ENCODE measurements at places on chromosomes 16 and 17. TPM values are rescaled to one million over a fixed set of nuclear protein-coding genes. Genes with fewer than 3 reads are reported as not detected.

The CLEC19A gene
- 0.23 TPM for total RNA-seq

- H3K27me3 ChIP-seq = no peaks in the 10 kb centered on the region
- no peak overlapping the region for H3K4me3 ChIP-seq
- no peaks in the 10 kb centered on the region for H3K36me3 ChIP-seq
- no peak for DNase-seq
- no peaks in the 10 kb centered on the region for H3K4me1 ChIP-seq
Observed at GRCh38 chr17:3036800-3037199, 26.6 kb downstream of the OR1D5 start.

DNA sequence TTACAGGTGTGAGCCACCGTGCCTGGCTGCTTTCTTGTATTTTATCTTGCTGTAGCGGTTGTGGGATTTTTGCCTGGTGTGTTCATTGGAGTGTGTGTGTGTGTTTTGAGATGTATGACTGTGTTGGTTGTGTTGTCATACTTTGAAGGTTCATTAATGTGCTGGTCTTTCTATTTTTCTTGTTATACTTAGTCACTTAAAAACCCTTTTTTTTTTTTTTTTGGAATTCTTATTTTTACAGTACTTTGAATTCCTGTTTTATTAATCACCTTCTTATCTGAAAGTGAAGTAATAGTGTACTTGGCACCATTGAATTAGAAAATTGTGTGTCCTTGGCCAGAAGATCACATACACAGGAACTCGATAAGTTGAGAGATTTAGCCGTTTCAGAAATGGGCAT lies 30.2 kb downstream of the TENT4B start:
- H3K4me3 ChIP-seq = no peak overlapping the region
- H3K27me3 ChIP-seq = no peaks in the 10 kb centered on the region
- H3K4me1 ChIP-seq = no peaks in the 10 kb centered on the region
- H3K36me3 ChIP-seq = no peaks in the 10 kb centered on the region

GRCh38 chr16:30615358-30616091 lies 5.3 kb upstream of the ZNF689 start:
- H3K36me3 ChIP-seq = no peaks in the 10 kb centered on the region
- H3K4me3 ChIP-seq = no peak overlapping the region
- H3K4me1 ChIP-seq = no peaks in the 10 kb centered on the region
- DNase-seq = peak; percentile 54
- H3K27me3 ChIP-seq = no peaks in the 10 kb centered on the region

GRCh38 chr17:20267459-20267842 lies 199.9 kb downstream of the LGALS9B start:
- no peaks in the 10 kb centered on the region for H3K27me3 ChIP-seq
- no peak overlapping the region for H3K27ac ChIP-seq
- no peaks in the 10 kb centered on the region for H3K4me1 ChIP-seq
- no peak overlapping the region for H3K4me3 ChIP-seq

The KCNJ18 gene
- not detected for total RNA-seq

- no peaks in the 10 kb centered on the region for H3K36me3 ChIP-seq
- no peak overlapping the region for H3K4me3 ChIP-seq
- H3K27ac ChIP-seq = no peak overlapping the region
- no peaks in the 10 kb centered on the region for H3K27me3 ChIP-seq
- H3K4me1 ChIP-seq = no peaks in the 10 kb centered on the region
Observed at GRCh38 chr17:47315451-47316266, 8.1 kb upstream of the EFCAB13 start.

The PPL gene
- 64.3 TPM for total RNA-seq

DNA sequence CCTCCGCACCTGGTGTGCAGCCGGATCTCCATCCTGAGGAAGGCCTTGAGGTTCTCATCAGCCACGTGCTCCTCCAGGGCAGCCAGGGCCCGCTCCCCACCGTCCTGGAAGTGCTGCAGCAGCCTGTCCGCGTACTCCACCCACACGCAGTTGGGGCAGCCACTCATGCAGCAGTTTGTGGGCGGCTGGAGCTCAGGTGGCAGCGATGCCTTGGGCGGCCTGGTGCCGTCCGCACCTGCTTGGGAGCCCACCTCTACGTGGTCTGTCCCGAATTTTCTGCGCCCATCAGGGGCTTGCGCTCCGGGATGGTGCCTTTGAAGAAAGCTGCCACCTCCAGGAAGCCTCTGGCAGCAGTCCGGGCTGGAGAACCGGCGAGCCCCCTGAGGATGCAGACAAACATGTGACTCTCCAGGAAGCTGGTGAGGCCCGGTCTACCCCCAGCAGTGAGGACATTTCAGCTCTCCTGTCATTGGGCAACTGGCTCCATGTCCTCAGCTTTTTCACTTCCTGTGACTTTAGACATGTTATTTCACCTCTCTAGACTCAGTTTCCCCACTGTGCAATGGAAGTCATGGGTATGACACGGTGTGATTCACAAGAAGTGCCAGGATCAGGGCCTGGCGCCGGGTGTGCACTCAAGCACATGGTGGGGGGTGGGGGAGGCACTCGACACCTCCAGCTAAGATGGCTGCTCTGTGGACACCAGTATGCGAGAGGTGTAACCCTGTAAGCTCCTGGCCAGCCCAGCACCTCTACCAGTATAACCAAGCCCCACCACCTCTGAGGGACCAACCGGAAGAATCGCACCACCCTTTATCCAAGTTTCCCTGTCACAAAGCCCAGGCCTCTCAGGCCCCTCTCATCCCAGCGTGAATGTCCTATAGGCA lies 957 bp downstream of the OXLD1 start:
- peak overlapping the region; percentile 91 for H3K27ac ChIP-seq
- H3K4me1 ChIP-seq = peaks cover 11% of the 10 kb centered on the region
- H3K27me3 ChIP-seq = no peaks in the 10 kb centered on the region
- DNase-seq = no peak
- peak overlapping the region; percentile 98 for H3K4me3 ChIP-seq

DNA sequence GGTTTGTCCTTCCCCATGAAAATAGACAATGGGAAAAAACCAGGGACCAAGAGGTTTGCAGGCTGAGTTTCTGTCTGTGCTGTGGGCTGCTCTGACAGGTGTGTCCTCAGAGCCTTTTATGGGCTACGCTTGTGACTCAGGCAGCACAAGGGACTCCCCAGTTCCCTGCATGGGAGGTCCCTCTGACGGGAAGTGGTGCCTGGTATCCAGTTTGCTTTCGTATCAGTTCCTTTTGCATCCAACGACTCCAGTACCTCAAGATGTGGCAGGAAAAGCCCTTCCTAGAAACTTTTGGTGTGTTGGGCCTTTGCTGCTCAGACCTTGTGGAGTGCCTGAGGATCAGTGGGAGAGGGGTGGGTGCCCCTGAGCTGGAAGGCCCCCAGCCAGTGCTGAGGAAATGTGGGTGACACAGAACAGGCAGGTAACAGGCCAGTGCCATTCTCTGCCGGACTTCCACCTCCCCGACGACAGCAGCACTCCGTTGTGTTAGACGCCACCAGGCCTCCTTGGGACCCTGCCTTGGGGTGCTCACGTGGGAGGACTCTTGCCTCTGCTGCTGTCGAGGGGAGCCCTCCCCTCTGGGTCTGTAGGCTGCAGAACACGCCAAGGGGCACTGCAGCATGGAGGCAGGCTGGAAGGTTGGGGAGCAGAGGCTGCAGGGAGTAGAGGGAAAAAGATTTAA lies 38.4 kb upstream of the IRF8 start:
- H3K4me3 ChIP-seq = no peak overlapping the region
- DNase-seq = no peak
- no peaks in the 10 kb centered on the region for H3K27me3 ChIP-seq

The KRT222 gene
- 0.05 TPM for total RNA-seq

The NPB gene
- total RNA-seq = 9.8 TPM

DNA sequence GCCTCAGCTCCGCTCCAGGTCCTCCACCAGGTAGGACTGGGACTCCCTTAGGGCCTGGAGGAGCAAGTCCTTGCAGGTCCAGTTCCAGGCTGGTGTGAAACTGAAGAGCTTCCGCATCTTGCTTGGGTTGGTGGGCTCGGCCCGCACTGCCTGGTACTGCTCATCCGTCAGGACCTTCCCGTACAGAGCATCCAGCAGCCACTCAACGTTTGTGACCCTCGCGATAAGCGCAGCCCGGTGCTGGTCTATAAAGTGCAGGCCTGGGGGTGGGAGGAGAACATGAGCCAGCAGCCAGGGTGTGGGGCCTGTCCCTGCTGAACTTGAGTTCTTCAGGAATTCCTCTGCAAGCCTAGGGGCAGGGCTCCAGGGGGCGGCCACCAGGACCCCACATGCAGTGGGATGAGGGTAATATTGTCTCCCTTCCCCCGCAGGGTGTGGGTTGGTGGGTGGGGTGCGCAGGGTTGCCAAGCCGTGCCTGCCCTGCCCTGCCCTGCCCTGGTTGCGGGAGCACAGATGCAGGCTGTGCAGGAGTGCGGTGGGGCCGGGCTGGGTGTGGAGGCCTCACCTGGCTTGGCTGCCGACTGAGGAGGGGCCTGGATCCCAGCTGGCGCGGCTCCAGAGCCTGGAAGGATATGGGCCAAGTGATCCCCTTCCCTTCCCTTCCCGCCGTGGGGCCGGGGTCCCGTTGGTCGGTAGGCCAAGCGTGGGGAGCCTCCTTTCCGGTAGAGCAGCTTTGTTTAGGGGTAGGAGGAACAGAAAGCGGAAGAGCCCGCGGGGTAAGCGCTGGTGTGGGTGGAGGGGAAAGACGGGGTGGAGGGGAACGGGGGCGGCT lies 762 bp downstream of the PYCARD start:
- H3K36me3 ChIP-seq = no peaks in the 10 kb centered on the region
- no peaks in the 10 kb centered on the region for H3K27me3 ChIP-seq
- H3K27ac ChIP-seq = peak overlapping the region; percentile 78
- peak overlapping the region; percentile 53 for H3K4me3 ChIP-seq
- no peak for DNase-seq

- peak; percentile 16 for DNase-seq
- peaks cover 40% of the 10 kb centered on the region for H3K4me1 ChIP-seq
- peaks cover 3% of the 10 kb centered on the region for H3K36me3 ChIP-seq
- H3K27me3 ChIP-seq = no peaks in the 10 kb centered on the region
- peak overlapping the region; percentile 92 for H3K4me3 ChIP-seq
Observed at GRCh38 chr17:63840591-63841349, 1.7 kb downstream of the SMARCD2 start.

The TIMM22 gene
- 15.1 TPM for total RNA-seq

- no peak for DNase-seq
- no peak overlapping the region for H3K27ac ChIP-seq
- H3K36me3 ChIP-seq = no peaks in the 10 kb centered on the region
- no peaks in the 10 kb centered on the region for H3K4me1 ChIP-seq
Observed at GRCh38 chr17:71304498-71305158, 816.2 kb upstream of the SOX9 start.

DNA sequence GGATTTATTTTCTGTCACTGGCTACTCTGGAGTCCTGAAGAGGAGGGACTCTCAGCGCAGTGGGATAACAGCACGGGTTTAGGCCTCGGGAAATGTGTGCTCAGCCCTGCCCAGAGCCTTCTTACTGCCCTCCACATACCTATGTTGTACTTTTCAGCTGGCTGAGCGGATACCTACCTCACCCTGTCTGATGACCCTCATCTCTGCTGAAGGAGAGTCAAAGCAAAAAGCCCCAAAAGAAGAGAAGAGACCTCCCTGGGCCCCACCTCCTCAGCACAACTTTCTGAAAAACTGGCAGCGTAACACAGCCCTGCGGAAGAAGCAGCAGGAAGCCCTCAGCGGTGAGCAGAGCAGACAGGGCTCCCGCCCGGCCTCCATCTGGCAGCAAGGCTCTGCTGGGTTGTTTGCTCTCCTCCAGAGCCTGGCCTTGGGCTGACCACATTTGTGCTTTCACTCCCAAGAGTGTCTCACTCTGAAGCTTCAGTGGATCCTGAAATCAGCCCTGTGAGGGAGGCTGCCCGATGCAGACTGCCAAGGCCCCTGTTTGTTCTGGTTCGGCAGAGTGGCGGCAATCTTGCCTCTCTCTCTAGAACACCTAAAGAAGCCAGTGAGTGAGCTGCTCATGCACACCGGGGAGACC lies 10.3 kb downstream of the MYCBPAP start:
- H3K4me3 ChIP-seq = no peak overlapping the region
- DNase-seq = no peak
- peak overlapping the region; percentile 20 for H3K27ac ChIP-seq
- no peaks in the 10 kb centered on the region for H3K36me3 ChIP-seq
- peaks cover 4% of the 10 kb centered on the region for H3K4me1 ChIP-seq

GRCh38 chr17:36198831-36199465 lies 2.4 kb upstream of the CCL3L1 start:
- H3K27ac ChIP-seq = no peak overlapping the region
- H3K4me3 ChIP-seq = no peak overlapping the region
- no peaks in the 10 kb centered on the region for H3K36me3 ChIP-seq

- no peaks in the 10 kb centered on the region for H3K27me3 ChIP-seq
- H3K36me3 ChIP-seq = no peaks in the 10 kb centered on the region
- no peak overlapping the region for H3K27ac ChIP-seq
- H3K4me3 ChIP-seq = no peak overlapping the region
- DNase-seq = no peak
Observed at GRCh38 chr16:58339452-58339981, 44.7 kb upstream of the PRSS54 start.

- no peaks in the 10 kb centered on the region for H3K4me1 ChIP-seq
- DNase-seq = no peak
- no peak overlapping the region for H3K27ac ChIP-seq
- no peaks in the 10 kb centered on the region for H3K36me3 ChIP-seq
- H3K4me3 ChIP-seq = no peak overlapping the region
Observed at GRCh38 chr16:84625556-84625955, 7.7 kb upstream of the COTL1 start.

DNA sequence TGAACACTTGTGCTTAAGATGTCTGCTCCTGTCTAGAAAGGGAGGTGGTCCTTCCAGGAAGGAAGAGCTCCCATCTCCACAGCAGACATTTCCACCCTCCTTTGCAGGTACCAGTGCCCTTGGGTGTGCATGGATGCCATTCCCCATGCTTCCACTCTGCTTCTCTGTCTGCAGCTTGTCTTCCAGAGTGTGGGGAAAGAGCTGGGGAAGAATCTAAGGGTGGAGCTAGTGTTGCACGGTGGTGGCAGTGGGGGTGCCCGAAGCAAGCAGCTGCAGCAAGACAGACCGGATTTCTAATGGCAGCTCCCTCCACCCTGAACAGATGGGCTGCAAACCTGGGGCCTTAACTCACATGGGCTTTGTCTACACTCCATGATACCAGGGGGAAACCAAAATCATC lies 22.6 kb upstream of the HOXB13 start:
- no peaks in the 10 kb centered on the region for H3K36me3 ChIP-seq
- peak overlapping the region; percentile 69 for H3K27ac ChIP-seq
- no peak for DNase-seq

DNA sequence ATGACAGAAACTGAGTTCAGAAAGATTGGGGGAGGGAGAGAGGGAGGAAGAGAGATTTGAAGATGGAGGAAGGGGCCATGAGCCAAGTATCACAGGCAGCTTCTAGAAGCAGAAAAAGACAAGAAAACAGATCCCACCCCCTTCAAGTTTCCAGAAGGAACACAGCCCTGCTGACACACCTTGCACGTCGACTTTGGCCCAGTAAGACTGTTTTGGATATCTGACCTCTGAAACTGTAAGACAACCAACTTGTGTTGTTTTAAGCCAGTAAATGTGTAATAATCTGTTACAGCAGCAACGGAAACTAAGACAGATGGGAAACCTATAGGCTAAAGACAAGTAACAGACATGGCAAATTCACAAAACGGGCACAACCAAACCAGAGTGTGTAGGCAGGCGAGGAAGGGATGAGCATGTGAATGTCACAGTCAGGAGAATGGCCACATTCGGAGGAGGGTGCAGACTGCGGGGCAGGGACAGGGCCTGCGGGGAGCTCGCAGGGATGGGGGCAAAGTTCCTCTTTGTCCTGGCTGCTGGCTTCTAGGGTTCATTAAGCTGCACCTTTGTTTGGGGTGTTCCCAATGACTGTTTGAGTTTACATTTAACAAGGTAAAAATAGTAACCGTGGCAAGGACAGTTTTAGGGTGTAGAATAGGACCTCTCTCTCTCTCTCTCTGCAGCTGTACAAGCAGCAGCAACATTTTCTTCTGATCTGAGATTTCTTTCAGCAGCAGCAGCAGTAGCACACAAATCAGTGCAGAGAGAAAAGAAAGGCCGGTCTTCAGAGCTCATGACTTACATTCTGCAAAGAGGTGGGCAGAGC lies 18.3 kb upstream of the ATP2C2 start:
- H3K4me3 ChIP-seq = no peak overlapping the region
- H3K36me3 ChIP-seq = no peaks in the 10 kb centered on the region
- no peaks in the 10 kb centered on the region for H3K27me3 ChIP-seq
- no peak overlapping the region for H3K27ac ChIP-seq
